K562 (cell line): ENCODE measurements at places on chromosomes 13 and 19.

- no peak for DNase-seq
Observed at GRCh38 chr13:93466502-93467036, 240.0 kb downstream of the GPC6 start.

GRCh38 chr13:114122591-114123211 lies 9.7 kb downstream of the RASA3 start:
- no peak for DNase-seq

DNA sequence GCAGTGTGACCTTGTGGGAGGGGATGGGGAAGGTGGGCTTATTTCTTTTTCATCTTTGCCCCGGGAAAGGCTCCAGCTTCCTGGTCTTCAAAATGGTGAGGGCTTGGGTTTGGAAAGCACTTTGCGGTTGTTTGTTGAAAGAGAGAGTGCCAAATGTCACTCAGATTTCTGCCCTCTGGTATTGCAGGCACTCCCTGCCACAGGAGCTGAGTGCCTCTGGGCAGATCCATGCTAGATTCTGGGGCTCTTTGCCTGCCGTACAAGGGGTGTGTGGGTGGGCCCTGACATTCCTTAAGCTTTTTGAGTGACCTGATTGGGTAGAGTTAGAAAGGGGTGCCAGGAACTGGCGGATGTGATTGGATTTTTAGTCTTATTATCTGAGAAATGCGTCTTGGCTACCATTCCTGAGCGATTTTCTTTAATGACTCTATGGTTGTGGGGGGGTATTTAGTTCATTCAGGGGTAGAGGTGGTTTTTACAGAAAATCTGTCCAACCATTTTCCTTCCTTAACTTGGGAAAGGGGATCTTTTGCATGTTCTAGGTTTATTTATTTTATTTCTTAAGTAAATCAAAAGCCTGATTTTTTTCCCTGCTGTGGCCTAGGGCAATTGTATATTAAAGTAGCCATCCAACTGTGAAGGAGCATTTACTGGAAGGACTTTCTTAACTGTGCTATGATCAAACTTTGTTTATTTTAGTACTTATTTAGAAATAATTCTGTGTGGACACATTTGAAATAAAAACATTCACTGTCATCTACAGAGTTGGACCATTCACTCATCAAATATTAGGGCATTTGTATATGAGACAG lies 3.2 kb downstream of the ARHGAP35 start:
- peak; percentile 35 for DNase-seq

DNA sequence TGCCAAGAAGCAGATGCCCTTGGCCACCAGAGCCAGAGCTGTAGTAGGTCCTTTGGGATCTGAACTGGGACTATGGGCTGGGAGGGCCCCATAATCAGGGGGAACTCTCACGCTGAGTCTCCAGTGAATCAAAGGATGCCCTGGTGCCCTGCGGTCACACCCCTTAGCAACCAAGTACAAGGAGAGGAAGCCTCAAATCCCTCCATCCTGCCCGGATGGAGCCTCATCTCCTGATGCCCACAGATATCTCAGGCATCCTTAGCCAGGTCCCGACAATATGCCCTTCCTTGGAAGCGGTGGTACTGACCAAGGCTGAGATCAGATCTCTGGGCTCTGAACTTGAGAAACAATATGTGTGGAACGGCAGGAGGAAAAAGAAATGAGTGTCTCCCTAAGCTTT lies 1.7 kb downstream of the PLEKHA4 start:
- DNase-seq: no peak

- DNase-seq: no peak
Observed at GRCh38 chr19:16799740-16800139, 29.5 kb upstream of the SIN3B start.
